Left colon (tissue), 2 donors: ENCODE measurements at places on chromosomes 2 and 18. TPM values are rescaled to one million over a fixed set of nuclear protein-coding genes. Genes with fewer than 3 reads are reported as not detected.

DNA sequence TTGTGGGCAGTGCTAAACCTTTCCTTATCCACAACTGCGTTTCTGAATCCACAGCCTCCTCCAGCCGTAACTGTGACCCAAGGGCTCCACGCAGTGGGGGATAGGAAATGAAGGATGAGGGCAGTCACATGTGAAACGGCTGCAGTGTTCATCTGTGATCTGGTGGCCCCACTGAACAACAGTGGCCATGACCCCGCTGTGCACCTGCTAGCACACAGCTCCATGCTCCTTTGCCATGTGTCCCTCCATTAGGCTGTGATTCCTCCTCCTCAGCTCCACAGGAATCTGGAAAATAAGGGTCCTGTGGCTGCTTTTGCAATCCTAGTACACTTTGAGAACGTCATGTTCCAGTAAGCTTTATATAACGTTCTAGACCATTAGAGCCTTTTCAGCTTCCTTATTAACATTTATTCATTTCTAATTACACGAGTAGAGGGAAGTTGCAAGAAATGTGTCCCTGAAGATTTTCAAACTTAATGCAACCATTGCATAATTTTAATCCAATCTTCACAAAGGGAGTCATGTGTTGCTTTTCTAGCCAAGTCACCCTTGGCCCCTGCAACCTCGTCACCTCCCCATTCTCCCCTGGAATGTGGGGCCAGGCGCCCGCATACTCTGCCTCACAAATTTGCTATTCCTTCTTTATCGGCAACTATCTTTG is 7.1 kb upstream of the NAPG start:
- DNase-seq = no peak

- no peak for DNase-seq
Measured at GRCh38 chr2:39164089-39164488, 43.2 kb upstream of the SOS1 start.

GRCh38 chr2:175004730-175004979 is 526 bp downstream of the CHN1 start:
- no peak for DNase-seq

DNA sequence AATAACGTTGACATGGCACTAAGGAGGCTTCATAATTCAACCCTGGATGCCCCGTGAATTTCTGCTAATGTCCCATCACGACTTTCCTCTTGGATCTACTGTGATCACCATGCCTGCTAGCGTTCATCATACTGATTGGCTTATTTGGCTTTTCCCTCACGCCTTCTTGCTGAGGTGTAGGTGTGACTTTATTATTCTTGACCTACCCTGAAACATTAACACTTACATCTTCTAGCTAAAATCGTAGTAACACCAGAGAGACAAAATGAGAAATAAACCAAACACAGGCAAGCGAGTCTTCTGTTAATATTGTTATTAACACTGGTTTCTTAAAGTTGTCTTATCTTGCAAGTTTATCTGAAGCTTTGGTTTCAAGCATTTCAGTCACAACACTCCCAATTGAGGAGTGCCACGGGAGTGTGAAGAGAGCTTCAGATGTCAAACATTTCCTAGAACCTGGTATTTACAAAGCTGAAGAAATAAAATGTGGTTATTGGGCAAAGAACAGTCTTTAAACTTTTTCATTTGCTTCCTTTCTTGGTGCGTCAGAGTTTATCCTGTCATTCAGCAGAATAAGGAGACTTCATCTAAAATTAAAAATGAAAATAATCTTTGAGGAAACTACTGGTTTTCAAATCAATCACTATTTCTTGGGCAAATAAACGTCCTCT is 15.4 kb upstream of the STAT1 start:
- DNase-seq = no peak

DNA sequence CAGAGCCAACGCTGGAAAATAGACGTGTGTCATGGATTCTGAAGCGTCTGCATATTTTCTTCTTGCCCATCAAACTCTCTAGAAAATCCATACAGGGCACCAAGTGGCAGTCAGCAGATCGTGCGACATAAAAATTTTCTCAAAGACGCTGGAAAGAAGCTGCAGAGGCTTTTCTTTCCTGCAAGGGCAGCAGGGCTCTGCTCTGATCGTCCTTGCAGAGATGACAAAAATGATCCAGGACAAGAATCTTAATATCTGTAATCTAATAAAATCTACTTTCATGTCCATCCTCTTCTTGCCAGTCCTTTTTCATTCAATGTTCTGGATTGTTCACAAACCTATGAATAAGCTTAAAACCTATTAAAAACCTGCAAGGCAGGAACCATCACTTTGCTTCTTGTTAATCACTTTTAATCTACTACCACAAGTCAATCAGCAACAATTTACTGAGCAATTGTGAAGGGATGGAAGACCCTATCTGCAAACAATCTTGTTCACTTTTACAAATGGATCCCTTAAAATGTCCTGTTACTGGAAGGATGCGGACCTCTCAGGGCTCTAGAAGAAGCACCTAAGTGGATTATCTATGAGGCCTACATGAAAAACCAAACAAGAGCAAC is 93.6 kb downstream of the MREG start:
- DNase-seq = no peak

- DNase-seq = peak; percentile 31
Measured at GRCh38 chr2:30404319-30405259, 42.5 kb upstream of the LCLAT1 start.

DNA sequence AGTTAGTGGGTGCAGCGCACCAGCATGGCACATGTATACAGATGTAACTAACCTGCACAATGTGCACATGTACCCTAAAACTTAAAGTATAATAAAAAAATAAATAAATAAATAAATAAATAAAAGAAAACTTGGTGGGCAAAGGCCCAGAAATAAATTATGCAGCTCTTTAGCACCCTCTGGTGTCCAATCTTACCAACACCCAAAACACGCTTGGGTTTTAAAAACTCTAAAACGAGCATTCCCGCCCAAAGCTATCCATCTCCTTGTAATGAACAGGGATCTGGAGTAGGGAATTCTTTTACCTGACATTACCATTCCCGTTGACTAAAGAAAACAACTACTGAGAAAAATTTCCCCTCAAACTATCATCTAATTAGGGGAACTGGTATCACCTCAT is 2005.9 kb upstream of the CELF4 start:
- no peak for DNase-seq

- DNase-seq = no peak
Measured at GRCh38 chr2:134469516-134470115, 215.7 kb downstream of the MGAT5 start.

- DNase-seq = no peak
Measured at GRCh38 chr2:75381032-75381431, 179.7 kb downstream of the EVA1A start.

DNA sequence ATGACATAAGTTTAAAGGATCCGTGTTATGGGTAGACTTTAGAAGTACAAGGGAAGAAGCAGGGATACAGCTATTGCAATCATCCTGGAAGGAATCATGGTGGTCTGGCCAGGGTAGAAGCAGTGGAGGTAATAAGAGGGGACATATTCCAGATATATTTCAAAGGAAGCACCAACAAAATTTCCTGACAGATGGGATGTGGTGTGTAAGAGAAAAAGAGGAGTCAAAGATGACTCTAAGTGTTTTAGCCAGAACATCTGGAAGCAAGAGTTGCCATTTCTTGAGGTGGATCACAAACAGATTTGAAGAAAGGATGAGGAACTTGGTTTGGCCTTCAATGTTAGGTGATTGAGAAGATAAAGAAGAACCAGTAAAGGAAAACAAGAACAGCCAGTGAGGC is 133.1 kb upstream of the CTAGE1 start:
- DNase-seq = no peak

GRCh38 chr18:45760462-45761036 is 36.6 kb downstream of the SLC14A1 start:
- DNase-seq = no peak

GRCh38 chr18:10775026-10775425 is 249.2 kb downstream of the NAPG start:
- DNase-seq = no peak

DNA sequence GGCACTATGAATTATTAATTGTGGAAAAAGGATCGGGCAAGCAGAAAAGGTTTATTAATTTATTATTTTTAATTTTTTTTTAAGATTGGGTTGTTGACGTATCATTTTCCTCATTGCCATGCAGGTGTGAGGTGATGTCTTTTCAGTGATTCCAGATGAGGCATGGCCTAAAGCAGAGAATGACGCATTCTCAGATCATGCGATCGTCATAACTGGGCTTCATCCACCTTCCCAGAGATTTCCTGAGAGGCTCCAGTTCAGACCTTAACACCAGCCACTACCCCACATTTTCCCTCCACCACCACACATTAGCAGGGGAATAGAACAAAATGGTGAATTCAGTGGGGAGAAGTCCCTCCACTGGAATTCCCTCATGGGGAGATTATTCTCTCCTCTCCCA is 518.4 kb upstream of the SPHKAP start:
- DNase-seq = no peak

GRCh38 chr2:205171261-205171940 is 510.9 kb upstream of the NRP2 start:
- no peak for DNase-seq

GRCh38 chr2:148719941-148720436 is 75.4 kb downstream of the EPC2 start:
- DNase-seq = no peak

GRCh38 chr18:1665079-1665478 is 760.4 kb downstream of the ADCYAP1 start:
- DNase-seq = no peak

DNA sequence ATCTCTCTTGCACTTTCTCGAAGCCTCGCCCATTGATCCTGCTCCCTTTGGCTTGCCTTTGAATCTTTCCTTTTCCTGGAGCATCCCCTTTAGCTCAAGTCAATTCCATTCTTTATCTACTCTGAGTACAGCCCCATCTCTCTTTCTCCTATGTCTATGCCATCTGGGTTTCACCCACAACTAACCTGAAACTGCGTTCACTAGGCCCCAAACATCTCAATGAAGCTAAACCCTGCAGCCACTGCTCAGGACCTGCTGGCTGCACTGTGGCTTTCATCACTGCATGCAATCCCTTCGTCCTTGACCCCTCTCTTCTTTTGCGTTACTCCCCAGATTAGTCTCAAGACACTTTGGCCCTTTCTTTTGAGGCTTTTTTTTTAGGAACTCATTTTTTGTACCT is 81.6 kb upstream of the CYRIA start:
- DNase-seq = no peak

DNA sequence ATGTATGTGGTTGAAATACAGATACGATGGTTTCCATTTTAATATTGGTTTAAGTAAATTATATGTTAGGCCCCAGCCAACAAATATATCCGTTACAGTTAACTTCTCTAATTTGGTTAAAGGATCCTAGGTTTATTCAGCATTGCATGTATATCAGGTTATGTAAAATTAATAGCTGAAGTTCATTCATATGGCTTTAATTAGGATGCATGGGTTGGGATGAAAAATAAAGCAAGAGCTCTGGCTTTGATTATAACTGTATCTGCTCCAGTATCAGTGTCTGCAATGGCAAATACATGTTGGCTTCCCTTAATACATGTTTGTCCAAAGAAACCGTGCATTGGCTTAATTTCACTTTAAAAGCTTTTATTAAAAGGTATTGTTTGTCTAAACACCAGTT is 435.7 kb upstream of the SETBP1 start:
- no peak for DNase-seq

DNA sequence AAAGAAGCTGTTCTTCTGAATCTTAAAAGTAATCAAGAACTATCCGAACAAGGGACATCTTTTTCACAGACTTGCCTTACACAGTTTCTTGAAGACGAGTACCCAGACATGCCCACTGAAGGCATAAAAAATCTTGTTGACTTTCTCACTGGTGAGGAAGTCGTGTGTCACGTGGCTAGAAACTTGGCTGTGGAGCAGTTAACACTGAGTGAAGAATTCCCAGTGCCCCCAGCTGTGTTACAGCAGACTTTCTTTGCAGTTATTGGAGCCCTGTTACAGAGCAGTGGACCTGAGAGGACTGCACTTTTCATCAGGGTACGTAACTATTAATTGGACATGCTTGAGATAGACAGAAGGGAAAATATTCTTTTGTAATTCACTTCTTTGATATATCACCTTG is 2.4 kb downstream of the MRPL44 start:
- DNase-seq = no peak

DNA sequence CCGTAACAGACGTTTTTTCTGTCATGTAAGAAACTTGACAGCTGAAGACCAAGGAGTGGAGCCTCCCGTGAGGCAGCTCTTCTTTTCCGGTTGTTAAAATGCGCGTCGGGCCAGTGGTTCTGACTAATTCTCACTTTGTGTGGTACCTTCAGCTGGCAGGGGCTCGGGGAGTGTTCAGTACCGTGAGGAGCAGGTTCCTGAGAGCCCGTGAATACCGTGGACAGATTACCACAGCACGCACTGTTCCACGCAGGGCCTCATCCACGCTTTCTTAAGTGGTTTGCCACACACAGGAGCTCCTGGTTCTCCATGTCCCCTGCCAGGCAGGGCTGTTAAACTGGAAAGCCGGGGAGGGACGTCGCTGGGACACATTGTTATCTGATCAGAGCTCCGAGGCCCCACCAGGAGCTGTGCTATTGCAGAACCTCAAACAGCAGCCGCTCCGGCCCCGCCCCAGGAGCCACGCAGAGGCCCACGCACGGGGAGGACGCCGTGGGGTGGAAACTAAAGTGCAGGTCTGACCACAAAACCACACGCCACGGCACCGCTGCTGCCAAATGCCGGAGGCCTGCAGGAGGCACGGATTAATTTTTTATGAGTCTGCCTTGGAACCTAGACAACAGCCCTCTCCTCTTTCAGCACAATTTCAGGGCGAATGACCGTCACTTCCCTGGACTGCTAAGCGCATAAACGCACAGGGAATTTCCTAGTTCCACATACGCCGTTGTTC is 43.3 kb downstream of the NFATC1 start:
- DNase-seq = no peak

DNA sequence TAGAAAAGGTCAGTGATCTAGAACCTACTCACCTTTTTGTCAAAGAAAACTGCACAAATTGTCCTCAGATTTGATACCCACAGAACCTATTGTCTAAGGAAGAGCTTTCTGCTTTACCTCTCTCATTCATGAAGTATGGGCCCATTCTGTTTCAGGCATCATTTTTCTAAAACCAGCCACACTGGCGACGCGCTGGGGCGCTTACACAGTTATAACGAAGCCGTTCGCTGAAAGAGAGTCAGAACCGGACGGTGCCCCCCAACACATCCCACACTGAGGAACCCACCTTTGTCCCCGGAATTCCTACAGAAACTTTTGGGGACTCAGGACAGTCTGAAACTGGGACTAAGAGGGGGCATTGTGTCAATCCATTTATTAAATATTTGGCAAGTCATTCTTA is 206.3 kb upstream of the HAAO start:
- DNase-seq = peak; percentile 15

GRCh38 chr2:137969418-137969765 is 5.1 kb downstream of the HNMT start:
- DNase-seq = no peak

The ELOA2 gene
- total RNA-seq = not detected

The MOB4 gene
- total RNA-seq = 25.8 TPM

The TRIM54 gene
- total RNA-seq = 0.14 TPM

The RNF125 gene
- 8.5 TPM for total RNA-seq

The COL4A4 gene
- 1.5 TPM for total RNA-seq

The PIEZO2 gene
- total RNA-seq = 1.4 TPM

The NYAP2 gene
- not detected for total RNA-seq

The BMP10 gene
- not detected for total RNA-seq

The ASB18 gene
- not detected for total RNA-seq

The WDR43 gene
- 38.2 TPM for total RNA-seq

The CELF4 gene
- 1.8 TPM for total RNA-seq
